Spinal cord (tissue), 10 donors: ENCODE measurements at places on chromosomes 3 and 15.

GRCh38 chr3:185732782-185733181, 92.1 kb downstream of the IGF2BP2 start:
- no peaks in the 10 kb centered on the region for H3K36me3 ChIP-seq
- H3K27ac ChIP-seq = peak overlapping the region; percentile 8
- H3K4me1 ChIP-seq = peaks cover 7% of the 10 kb centered on the region
- no peak for DNase-seq
- H3K4me3 ChIP-seq = no peak overlapping the region

DNA sequence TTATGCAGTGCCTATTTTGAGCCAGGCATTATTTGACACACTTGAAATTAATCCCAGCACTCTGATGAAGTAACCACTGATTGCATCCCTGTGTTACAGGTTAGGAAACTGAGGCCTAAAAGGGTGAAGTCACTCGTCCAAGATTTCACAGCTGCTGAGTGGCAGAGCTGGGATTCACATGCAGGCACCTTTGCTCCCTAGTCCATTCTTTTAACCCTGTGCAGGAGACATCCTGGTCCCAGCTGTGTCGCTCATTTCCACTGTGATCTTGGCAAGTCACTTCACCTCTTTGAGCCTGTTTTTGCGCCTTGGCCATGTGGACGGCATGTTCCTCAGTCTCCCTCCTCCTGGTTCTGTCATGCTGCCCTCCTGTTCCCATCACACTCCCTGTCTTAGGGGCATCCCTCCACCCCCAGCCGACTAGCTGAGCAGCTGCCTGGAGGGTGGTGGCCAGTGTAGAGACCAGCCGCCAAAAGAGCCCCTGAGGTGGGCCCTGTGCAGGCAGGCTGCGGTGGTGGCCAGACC, 70.6 kb downstream of the SMAD6 start:
- no peak for DNase-seq
- H3K4me3 ChIP-seq = no peak overlapping the region
- H3K27ac ChIP-seq = peak overlapping the region; percentile 26
- H3K27me3 ChIP-seq = peaks cover 2% of the 10 kb centered on the region

DNA sequence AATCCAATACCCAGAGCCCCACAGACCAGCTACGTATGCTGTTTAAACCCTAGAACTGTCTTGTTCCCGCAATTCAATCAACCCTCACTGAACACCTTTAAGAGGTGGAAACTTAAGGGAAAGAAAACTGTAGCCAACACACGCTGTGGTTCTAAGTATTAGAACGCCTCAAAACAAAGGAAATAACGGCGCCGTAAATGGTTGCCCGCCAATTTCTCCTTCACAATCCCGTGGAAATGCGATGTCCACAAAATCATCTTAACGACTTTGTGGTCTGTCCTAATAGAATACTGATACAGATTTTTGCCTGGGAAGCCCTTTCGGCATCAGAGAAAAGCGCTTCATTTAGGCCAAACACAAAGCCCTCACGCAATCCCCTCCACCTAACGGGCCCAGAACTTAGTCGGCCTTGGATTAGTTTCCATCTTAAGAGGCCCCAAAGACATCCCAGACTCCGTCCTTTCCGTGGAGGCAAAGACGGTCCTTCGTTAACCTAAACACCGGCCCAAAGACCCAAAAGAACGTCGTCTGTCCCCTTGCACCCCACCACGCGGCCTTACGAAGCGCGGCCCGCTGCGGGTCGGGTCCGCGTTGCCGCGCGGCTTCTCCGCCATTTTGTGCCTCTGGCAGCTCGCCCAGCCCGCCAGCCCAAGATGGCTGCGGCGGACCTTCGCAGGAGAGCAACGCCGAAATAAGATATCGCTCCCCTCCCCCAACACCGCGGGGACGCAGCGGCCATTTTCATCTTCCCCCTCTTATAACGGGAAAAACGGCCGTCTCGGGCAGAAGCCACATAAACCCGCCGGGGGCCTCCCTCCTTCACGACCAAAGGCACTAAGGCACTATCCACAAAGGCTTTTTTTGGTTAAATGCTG, 763 bp downstream of the TRA2B start:
- DNase-seq = peak; percentile 80
- peaks cover 5% of the 10 kb centered on the region for H3K4me1 ChIP-seq
- H3K4me3 ChIP-seq = peak overlapping the region; percentile 100
- H3K36me3 ChIP-seq = peaks cover 3% of the 10 kb centered on the region
- no peaks in the 10 kb centered on the region for H3K27me3 ChIP-seq
- peak overlapping the region; percentile 100 for H3K27ac ChIP-seq

DNA sequence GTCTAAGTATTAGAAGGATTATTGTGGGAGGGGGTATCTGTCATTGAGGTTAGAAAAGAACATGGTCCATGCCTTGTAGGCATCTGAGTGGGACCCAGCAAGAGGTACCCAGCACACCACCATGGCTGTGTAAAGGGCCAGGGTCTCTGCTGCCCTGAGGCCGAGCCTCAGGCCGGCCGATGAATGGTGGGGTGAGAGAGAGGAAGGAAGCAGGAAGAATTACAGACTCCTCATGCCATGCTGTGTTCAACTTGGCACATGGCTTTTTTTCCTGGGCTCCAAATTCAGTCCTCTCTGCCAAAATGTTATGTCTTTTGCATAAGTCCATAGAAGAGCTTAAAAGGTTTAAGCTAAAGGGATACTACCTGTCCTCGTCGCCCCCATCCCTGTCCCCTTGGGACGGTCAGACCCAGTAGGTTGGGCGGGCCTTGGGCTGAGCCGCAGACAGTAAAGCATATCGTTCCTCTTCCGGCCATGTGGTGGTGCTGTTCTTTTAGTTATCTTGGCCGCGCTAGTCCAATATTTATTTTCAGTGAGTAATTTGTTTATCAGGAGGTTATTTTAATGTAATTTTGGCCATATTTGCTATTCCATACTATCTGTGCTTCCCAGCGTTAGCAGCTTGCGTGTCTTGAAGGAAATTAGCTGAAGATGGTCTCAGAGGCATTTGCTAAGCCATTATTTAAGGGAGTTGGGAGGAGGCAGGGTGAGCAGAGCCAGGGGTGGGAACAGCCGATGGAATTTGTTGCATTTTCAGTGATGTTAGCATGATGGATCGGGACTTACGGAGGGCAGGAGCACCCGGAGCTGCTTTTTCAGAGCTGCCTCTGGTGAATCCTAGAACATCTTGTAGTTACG, 152.4 kb downstream of the AGBL1 start:
- H3K4me1 ChIP-seq = peaks cover 9% of the 10 kb centered on the region
- no peaks in the 10 kb centered on the region for H3K27me3 ChIP-seq
- H3K36me3 ChIP-seq = no peaks in the 10 kb centered on the region
- H3K27ac ChIP-seq = no peak overlapping the region

GRCh38 chr3:183287301-183287971, 34.4 kb downstream of the B3GNT5 start:
- peaks cover 3% of the 10 kb centered on the region for H3K4me1 ChIP-seq
- no peaks in the 10 kb centered on the region for H3K36me3 ChIP-seq
- no peaks in the 10 kb centered on the region for H3K27me3 ChIP-seq
- H3K27ac ChIP-seq = no peak overlapping the region
- H3K4me3 ChIP-seq = no peak overlapping the region

DNA sequence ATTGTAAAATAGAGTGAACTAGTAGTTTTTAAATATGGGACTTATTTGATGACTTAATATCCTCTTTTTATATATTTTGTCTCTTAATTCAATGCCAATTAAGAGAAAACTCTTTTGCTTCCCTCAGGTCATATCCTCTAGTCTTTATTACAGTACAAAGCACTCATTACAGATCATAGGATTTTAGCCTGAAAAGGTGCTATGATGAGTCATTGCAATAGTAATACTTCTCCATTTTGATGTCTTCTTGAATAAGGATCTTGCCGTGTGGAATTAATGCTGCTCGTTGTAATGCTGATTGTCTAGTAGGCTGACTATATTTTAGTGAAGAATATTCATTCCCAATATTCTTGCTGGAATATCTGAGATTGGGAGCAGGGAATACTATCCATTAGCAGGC, 612.2 kb upstream of the GOLIM4 start:
- H3K27ac ChIP-seq = no peak overlapping the region
- H3K36me3 ChIP-seq = no peaks in the 10 kb centered on the region
- no peaks in the 10 kb centered on the region for H3K4me1 ChIP-seq
- no peaks in the 10 kb centered on the region for H3K27me3 ChIP-seq
- no peak for DNase-seq
